ENCODE measurements at places on chromosomes 1 and 21.

GRCh38 chr1:35854989-35855700 is 27.9 kb upstream of the AGO1 start:
- no peak for DNase-seq

GRCh38 chr1:202214089-202214843 is 20.7 kb downstream of the LGR6 start:
- peak; percentile 53 for DNase-seq

DNA sequence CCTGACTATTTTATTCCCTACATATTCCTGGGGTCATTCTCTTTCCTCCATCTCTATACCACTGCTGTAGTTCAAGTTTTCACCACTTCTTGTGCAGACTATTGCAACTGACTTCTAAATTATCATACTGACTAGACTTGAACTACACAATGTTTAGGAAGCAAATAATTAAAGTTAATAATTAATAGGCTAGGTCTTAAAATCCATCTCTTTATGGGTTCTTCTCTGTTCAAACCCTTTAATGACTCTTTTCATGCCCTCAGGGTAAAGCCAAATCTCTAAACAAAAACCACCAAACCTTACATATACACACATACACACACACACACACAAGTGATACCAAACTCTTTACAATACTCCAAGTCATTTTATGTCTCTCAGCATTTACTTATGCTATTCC is 22.3 kb upstream of the MOB3C start:
- no peak for DNase-seq

DNA sequence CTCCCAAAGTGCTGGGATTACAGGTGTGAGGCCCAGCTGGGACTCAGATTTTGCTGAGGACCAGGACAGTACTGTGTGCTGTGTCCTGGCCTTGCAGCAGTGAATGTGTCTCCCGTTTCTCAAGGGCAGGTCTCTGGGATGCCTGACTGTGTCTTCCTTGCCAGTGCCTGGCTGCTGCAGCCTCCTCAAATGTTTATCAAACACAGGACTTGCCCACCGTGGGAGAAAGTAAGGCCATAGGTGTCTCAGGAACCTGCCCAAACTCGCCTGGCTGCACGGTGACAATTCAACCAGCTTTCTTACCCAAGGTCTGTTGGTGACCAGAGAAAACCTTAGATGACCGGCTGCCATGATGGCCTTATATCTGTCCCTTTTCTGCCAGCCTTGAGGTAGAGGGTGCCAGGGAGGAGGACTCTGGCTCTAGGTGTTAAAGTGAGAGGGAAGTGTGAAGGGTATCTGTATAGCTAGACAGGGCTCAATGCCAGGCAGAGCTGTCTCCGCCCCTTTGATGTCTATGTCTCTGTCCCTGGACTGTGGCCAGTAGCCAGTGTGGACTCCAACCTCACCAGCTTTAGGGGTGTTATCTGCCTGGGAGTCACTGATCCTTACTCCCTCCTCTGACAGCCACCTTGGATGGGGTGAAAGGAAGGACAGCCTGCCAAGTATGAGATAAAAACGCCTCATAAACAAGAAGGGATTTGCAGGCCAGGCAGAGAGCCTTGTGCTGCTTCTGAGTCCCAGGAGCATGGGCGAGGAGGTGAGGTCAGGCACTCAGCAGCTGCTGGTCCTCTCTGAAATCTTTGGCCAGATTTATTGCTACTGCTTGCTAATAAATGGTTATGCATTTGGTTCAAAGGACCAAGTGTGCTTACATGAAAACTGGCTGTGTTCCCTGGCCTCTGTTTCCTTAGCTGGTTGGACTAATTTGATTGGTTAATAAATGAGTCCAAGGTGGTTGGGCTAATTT is 22.3 kb downstream of the IL6R start:
- DNase-seq: no peak

- no peak for DNase-seq
Observed at GRCh38 chr1:67537667-67538018, 107.4 kb upstream of the SERBP1 start.

GRCh38 chr1:55632058-55632457 is 416.9 kb upstream of the USP24 start:
- DNase-seq: no peak

DNA sequence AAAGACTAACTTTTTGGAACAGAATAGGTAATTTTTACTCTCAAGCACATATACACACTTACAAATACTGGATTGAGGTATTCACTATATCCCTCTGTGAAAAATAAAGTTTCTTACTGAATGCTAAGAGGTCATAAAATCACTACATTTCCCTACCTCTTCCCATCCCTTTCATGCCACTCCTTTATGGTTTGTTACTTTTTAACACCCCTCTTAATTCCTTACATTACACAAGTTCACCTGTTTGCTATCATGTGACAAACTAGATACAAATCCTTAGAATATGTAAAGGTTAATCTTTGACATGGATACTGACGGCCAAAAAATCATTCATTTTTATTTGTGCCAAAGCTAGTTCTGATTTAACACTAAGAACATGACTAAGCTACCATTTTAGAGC is 6.8 kb upstream of the DCAF6 start:
- DNase-seq: no peak

DNA sequence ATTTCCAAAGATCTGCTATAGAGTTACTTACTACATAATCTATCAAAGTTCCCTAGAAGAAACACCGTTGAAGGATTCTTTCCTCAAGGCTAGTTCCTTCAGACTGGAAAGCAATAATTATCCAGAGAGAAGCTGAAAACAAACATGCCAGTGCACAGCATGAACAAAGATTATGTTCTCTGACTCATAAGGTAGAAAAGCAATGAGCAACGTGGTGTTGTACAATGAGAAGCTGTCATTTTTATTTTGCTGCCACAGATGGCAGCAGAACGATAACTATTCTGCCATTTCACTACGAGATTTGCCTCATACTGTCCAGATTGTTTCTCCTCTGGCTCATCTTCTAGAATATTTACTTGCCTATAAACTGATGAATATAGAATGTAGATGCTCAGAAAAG is 10.7 kb downstream of the EXTL2 start:
- peak; percentile 76 for DNase-seq

GRCh38 chr1:214380396-214380795 is 99.4 kb downstream of the SMYD2 start:
- DNase-seq: peak; percentile 89

DNA sequence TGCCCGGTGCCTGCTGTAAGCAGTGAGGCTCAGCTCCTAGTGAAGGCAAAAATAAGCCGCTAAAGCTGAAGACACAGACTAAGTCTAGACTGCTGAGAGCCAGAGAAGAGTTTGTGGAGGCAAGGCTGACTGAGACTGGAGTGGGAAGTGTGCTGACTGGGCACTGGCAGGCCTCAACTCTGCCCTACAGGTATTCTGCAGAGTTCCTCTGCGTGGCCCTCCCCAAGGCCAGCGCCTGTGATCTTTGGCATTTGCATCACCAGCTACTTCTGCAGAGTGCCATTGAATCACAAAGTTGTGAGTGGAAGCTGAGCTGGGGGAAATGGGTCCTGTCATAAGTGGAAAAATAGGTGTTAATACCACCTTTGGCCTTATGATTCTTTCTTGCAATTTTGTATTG is 905.7 kb downstream of the PLA2G4A start:
- DNase-seq: no peak

GRCh38 chr1:219126377-219126776 is 47.3 kb upstream of the LYPLAL1 start:
- DNase-seq: no peak

- no peak for DNase-seq
Observed at GRCh38 chr1:9886092-9886742, 23.9 kb downstream of the CTNNBIP1 start.

DNA sequence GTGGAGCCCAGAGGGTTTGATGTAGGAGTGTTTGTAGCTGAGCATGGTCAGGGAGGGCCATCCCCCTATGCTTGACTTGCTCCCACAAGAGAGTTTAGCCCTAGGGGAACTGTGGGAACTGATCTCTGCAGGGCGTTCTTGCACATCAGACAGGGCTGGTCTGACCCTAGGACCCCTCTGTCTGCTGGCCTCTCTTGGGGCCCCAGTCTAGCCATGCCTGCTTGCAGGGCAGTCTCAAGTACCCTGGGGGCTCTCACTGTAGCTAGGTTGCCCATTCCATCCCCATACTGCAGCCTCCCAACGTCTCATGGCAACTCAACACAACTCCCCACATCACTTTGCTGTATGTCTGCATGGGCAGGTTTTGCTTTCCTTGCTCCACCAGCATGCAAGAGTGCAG is 1250.7 kb upstream of the B3GALT2 start:
- DNase-seq: no peak

DNA sequence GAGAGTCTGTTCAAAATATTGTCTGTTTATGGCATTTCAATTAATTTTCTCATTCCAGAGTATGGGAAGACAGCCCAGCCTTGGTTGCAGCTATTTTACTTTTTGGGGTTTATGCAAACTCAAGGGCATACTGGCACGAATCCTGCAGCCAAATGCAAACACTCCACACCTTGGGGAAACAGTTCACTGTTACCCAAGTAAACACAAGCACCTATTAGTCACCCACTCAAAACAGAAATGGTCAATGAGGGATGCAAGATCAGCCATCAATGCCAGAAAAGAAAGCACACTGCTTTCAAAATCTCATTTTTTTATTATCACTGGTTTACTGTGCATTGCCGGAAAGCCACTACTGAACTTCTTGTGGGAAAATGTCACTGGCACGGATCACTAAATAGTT is 170.6 kb downstream of the RUNX1 start:
- DNase-seq: peak; percentile 29
